C1 segment of cervical spinal cord (tissue), 14 donors: ENCODE measurements at places on chromosomes 16 and 17.

- DNase-seq: no peak
Observed at GRCh38 chr17:80119271-80119791, 17.9 kb downstream of the GAA start.

- no peak for DNase-seq
Observed at GRCh38 chr16:13322336-13322735, 420.9 kb downstream of the SHISA9 start.

DNA sequence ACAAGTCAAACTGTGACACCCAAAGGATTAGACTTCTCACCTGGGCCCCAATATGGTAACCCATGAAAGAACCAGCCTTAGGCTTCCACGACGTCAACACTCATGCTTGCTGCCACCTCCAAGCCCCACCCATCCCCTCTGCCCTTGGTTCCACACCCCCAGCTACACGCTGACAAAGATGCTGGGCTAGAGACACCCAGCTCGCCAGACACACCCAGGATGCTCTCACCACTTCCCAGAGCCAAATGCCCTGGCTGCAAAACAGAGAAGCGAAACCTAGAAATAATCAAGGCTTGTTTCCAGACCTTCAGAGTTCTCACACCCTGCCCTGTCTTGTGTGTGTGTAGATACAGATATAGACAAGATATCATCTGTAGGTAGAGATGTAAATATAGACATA lies 26.0 kb upstream of the ADCY9 start:
- DNase-seq: no peak

DNA sequence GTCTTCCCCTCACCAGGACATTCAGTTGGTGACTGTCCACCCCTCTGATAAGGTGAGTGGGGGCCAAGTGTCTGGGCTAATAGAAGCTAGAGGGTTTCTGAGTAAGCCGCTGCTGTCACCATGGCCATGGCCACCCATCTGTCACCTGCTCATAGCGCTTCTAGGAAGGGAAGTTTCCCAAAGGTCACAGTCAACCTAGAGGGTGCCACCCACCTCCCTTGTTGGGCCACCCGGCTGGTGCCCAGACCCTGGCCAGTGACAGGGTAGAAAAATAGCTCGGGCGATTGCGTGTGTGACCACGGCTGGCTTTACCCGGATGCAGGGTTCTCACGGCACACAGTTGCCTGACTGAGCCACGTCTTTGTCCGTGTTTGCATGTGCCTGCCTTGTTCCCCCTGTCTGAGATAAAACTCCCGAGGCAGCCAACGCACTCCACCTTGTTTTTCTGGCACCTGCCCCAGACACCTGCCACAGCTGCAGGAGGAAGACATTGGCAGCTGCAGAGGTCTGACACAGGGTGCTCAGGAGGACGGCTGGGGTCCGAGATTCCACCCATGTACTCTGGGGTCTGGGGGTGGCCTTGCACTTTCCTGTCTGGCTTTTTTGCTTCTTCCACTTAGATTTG lies 809 bp downstream of the PIRT start:
- DNase-seq: no peak

DNA sequence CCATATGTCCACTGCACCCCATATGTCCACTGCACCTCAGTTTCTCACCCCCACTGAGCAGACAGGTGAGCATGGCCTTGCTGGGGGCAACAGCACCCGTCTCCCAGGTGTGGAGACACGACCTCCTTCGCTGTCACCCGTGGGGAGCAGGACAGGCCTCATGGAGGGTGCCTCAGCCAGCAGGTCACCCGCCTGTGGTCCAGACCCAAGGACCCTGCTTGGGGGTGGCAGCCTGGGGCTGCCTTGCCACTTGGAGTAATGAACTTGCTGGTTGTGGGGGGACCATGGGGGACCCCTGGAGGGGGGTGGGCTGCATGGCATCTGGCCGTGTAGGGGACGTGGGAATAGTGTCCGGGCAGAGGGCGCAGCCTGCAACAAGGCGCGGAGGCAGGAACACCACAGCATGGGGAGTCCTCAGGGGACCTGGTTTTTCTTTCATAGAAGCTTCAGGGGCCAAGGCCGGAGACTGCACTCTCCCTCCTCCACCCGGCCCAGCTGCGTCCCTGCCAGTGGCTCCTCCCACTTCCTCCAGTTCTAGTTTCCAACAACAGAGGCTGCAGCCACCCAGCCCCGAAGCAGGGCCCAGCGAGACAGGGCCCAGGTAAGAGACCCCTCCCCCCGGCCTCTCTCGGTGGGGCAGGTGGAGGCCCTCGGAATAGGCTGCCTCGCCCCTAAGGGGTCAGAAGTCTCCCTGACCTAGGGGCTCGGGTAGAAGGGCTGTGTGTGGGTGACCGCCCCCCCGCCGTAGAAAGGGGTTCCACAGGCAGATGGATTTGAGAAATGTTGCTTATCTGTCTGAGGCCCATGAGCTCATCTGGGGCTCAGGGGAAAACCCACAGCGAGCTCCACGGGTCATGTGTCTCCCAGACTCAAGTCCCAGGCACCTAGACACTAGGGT lies at the start of gene NHLRC4:
TSS of gene NHLRC4 (plus strand) at position 531 of the 898 bp plus-strand sequence. CDS start 1,043 bp downstream, outside the sequence.
- peak; percentile 23 for DNase-seq
